IPS DF 6.9 (cell line): ENCODE measurements at places on chromosomes 2 and 18.

GRCh38 chr2:205403244-205403825, 279.0 kb upstream of the NRP2 start:
- DNase-seq: no peak

DNA sequence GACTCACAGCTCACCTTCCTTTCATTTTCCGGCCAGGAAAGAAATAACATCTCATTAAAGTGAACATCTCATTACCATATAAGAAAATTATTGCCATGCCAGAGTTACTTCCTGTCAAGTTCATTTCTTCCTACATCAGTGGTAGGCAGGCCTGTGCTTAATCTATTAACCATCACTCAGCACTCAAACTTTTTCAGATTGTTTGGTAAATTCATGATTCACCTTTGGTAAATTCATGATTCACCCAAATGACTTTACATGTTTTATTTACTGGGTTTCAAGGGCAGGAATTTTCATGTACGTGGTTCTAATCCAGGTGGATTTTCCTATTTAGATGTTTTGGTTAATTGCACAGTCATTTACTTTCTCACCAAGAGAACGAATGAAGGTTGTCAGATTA, 116.5 kb downstream of the CSRNP3 start:
- no peak for DNase-seq

- no peak for DNase-seq
Measured at GRCh38 chr2:24208490-24208889, 33.6 kb downstream of the FAM228A start.

- no peak for DNase-seq
Measured at GRCh38 chr2:165069151-165069550, 113.8 kb upstream of the SLC38A11 start.

- no peak for DNase-seq
Measured at GRCh38 chr18:27704736-27705361, 472.1 kb downstream of the CDH2 start.

DNA sequence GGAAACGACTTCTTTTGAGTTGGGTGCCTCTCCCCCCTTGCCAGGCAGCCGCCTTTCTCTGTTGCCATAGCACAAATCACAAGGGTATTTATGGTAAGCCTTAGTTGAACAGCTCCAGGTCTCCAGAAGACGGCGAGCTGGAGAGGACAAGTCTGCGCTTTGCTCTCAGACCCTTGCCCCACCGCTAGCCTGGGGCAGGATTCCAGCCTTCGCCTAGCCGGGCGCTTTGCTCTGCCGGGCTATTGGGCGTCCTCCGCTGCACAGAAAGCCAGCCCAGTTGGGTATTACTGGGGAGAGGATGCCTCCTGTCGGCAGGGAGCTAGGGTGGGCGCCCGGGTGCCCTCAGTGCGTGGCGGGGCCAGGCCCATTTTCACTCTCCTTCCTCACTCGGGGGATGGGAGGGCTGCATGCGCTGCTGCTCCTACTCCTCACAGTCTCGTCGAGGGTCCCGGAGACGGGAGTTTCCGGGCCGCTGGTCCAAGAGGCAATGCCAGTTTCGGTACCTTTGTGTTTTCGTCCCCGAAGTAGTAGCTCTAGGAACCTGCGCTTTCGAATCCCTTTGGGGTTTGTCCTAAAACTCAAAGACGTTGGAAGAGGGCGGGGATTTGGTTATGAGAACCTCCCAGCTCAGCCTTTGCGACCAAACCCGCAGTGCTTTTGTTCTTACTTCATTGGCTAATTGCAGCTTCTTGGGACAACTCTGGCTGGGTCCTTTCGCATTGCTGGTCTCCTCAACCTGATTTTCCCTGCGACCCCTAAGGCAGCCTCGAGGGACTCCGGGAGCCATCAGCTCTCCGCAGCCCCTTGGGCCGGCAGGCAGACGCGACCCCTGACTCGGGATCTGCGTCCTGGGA, 3.6 kb upstream of the DLX2 start:
- no peak for DNase-seq

GRCh38 chr2:17093712-17094111, 424.5 kb downstream of the RAD51AP2 start:
- DNase-seq: no peak

- no peak for DNase-seq
Measured at GRCh38 chr2:162925595-162925994, 87.0 kb upstream of the KCNH7 start.

- no peak for DNase-seq
Measured at GRCh38 chr2:190835303-190835930, 45.2 kb upstream of the GLS start.
